IMR-90 (cell line): ENCODE measurements at places on chromosomes 7 and 10. TPM values are rescaled to one million over a fixed set of nuclear protein-coding genes. Genes with fewer than 3 reads are reported as not detected.

GRCh38 chr10:13072339-13072738 is 27.6 kb upstream of the OPTN start:
- H3K4me3 ChIP-seq: no peak overlapping the region
- no peak for DNase-seq
- no peak overlapping the region for H3K27ac ChIP-seq
- H3K27me3 ChIP-seq: 0 out of 2 replicates have a peak, but pooled peaks cover 2% of the 10 kb centered on the region
- H3K4me1 ChIP-seq: no peaks in the 10 kb centered on the region
- H3K36me3 ChIP-seq: no peaks in the 10 kb centered on the region

The SFTPA1 gene
- not detected in 2 replicates for total RNA-seq

DNA sequence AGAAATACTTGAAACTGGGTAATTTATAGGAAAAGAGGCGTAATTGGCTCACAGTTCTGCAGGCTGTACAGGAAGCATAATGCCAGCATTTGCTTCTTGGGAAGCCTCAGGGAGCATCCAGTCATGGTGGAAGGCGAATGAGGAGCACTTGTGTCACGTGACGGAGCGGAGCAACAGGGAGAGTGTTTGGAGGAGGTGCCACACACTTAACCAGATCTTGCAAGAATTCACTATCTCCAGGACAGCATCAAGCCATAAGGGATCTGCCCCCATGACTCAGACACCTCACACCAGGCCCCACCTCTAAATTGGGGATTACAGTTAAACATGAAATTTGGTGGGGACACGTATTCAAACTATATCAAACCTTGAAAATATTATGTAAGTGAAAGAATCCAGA is 89.3 kb downstream of the WIPF3 start:
- H3K36me3 ChIP-seq: no peaks in the 10 kb centered on the region
- no peak overlapping the region for H3K27ac ChIP-seq
- no peak overlapping the region for H3K4me3 ChIP-seq
- H3K27me3 ChIP-seq: peaks cover 19% of the 10 kb centered on the region

The CALCR gene
- total RNA-seq: not detected in 2 replicates

The ADARB2 gene
- total RNA-seq: not detected in 2 replicates

The HOXA6 gene
- total RNA-seq: 1.4 and 1.7 TPM in 2 replicates

DNA sequence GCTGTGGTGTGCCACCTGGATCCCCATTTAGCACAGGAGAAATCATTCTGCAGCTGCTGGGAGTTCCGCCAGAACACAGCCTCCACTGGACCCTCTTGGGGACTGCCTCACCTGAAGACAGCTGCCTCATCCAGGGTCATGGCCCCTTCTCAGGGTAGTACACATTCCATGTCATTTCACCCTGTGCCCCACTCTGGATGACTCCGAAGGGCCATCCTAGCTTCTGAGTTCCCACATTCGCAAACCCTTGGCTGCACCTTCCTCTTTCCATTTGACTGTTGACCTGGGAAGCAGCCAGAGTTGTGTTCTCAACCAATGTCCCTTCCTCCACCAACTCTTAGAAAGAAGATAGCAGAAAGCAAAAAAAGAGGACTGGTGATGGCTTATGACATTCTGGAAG is 125.6 kb upstream of the TBX20 start:
- no peaks in the 10 kb centered on the region for H3K36me3 ChIP-seq
- no peak overlapping the region for H3K27ac ChIP-seq
- H3K4me3 ChIP-seq: no peak overlapping the region
- H3K27me3 ChIP-seq: no peaks in the 10 kb centered on the region
- no peak for DNase-seq
